Islet precursor cell (in vitro differentiated cells): ENCODE measurements at places on chromosomes 6 and 20.

DNA sequence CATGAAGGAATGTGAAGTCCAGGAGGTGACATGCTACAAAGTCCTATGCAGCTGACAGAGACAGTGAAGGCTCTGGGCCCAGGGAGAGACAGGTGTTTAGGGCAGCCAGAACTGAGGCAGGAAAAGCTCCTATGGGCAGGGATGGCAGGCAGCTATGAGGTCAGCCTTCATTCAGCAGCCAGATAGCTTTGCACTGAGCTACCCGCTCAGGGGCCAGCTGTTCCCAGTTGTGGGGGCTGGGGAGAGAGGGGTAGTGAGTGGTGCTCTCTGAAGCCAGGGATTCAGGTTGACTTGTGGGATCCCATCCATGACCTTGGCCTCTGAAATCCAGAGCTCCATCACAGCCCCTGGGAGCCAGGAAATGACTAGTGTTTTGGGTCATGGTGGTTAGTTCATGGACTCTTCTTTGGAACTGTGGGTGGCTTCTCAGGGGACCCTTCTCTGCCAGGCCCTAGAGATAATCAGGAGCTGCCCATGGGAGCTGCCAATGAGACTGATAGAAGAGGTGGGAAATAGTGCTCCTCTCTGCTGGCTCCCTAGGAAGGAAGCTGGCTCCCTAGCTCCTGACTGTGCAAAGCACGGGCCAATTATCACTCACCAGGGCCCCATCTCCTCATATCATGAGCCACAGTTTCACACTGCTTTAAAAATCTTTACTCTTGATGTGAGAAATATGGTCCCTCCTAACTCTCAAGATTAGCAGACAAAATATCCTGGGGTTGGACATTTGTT lies 127.7 kb downstream of the VEGFA start:
- DNase-seq: no peak

- no peak for DNase-seq
Measured at GRCh38 chr6:16751251-16751946, 9.9 kb downstream of the ATXN1 start.

DNA sequence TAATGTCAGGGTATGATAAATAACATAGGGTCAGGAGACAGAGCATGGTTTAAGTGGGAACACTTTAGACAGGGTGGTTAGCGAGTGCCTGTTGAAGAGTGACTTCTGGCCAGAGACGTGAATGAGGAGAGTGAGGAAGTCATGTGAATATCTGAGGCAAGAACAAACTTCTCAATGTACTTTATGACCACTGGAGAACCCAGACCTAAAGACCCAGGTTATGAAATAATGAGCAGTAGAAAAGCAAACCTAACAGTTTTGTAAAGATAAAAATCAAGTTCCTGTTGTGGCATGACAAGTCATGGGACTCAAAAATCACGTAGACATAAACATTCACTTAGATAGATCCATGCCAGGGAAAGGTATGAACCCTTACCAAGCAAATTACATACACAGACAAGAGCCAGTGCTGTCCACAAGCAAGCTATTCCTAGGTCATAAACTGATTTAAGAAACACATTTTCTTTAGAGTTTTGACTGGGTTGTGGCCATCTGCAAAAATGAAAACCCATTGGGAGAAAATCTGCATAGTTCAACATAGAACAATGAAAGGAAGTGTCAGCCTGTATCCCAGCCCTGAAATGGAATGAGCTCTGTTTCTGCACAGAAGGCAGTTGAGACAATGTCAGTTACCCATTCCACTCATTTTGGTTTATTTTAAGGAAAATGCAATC lies 2.2 kb upstream of the MYCT1 start:
- DNase-seq: no peak

DNA sequence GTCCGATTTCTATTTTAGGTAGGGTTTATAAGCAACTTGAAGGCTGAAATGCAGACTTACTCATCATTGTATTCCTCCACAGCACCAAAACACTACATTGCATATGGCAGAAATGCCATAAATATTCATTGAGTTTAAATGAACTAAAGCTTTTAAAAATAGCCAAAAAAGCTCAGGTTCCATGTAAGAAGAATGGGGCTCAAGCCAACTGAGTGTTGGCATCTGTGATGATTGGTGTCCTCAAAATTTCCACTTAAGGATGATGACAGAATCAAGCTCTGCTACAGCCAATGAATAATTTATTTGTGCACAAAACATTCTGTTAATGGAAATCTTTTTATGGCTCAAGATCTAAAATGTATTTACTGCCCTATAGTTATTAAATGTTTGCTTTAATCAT lies 115.4 kb downstream of the HIVEP2 start:
- DNase-seq: no peak

GRCh38 chr20:12598894-12599293 lies 409.9 kb upstream of the SPTLC3 start:
- no peak for DNase-seq

- no peak for DNase-seq
Measured at GRCh38 chr6:80439721-80440470, 333.4 kb downstream of the BCKDHB start.

DNA sequence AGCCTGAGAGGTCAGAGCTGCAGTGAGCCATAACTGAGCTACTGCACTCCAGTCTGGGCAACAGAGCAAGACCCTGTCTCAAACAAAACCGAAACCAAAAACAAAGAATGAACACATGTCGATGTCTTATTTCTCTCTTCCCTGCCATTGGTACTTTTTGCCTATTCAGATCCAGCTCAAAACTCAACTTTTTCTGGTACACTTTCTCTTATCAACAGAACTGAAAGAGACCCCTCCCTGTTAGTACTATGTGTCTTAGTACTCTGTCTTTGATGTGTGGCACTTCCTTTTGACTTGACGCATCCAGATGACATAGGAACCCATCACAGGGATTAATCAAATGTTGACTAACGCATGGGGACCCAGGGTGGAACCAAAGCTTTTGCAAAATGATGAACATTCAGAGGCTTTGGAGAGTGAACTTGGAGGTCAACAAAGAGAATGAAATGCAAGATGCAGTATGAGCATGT lies 44.8 kb downstream of the AKAP12 start:
- no peak for DNase-seq

- no peak for DNase-seq
Measured at GRCh38 chr20:49285813-49286494, 8.1 kb upstream of the ZNFX1 start.

- DNase-seq: no peak
Measured at GRCh38 chr20:3483784-3484183, 13.0 kb downstream of the ATRN start.
